Right forelimb (tissue), 1 donor: ENCODE measurements at places on chromosomes 11 and 22.

GRCh38 chr22:35839841-35840301, 122.2 kb downstream of the APOL5 start:
- no peak for DNase-seq

- no peak for DNase-seq
Observed at GRCh38 chr11:99676292-99676691, 655.5 kb downstream of the CNTN5 start.

DNA sequence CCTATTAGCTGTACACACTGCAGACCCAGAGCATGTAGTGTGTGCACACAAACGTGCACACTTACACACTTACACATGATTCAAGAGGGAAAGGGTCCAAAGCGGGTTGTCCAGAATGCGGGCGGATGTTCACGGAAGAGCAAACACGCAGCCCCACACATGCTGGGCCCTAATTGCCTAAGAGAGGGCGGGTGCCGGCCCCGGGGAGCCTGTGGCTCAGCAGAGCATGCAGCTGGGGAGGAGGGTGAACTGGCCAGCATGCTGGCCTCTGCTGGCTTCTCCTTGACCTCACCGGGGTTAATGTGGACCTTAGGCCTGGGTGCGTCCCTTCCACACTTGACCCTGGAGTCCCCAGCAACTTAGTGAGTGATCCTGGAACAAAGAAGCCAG, 816.3 kb downstream of the BRD1 start:
- DNase-seq: no peak

GRCh38 chr22:22955866-22956535, 68.4 kb downstream of the IGLL5 start:
- peak; percentile 70 for DNase-seq

DNA sequence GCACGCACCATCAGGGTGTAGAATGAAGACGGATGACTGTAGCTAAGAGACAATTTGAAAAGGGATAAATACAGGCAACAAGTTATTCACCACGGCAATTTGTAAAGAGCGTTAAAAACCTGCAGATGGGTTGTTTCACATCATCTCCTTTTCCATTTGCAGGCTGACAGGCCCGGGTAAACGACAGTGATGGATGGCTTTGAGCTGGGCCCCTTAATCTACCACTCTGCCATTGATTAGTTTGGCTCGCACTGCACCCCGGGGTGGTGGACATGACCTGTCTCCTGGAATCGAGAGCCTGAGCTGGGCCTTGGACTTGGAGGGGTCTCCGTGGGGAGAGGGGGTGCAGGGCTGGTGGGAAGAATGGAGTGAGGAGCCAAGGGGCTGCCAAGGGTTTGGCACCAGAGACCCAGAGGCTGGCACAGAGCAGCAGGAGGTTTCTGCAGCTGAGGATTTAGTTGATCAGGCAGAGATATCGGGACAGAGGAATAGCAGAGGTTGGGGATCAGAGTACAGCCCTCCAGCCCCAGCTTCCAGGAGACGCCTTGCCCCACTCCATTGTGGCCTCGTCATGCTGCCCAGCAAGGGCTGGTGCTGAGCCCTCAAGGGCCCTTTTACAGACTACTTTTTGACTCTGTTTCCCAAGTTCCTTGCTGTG, 110.6 kb upstream of the NECTIN1 start:
- no peak for DNase-seq

DNA sequence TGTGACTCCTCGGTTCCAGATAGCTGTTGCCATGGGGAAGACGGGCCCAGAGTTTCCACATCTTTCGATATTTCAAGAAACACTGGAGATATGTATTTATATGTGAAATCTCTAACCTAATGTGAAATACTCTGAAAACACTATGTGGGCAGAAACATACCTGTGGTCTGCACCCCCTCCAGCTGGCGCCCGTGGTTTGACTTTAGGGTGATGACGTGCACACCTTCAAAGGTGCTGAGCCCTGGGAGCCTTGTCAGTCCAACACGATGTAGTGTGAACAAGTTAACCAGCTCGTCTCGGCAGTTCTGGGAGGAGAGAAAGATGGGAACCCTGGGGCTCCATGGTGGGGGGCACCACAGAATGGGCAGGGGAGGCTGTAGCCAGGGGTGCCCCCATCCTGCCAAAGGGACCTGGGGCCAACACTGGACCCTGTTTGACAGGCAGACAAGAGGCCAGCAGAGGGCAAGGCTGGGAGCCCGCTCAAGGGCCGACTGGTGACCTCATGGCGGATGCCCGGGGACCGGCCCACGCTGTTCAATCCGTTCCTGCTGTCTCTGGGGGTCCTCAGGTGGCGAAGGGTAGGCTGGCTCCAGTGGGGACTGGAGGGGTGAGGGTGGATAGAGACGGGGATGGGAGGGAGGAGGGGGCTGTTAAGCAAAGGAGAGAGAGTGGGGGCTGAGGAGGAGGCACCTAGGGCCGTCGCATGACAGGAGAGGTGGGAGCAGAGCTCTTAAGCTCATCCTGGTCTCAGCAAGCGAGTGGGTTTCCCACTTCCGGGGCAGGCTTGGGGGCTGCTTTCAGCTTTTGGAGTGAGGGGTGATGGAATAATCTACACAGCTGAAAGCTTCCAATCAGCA, 43.8 kb downstream of the TRIOBP start:
- peak; percentile 58 for DNase-seq

- DNase-seq: no peak
Observed at GRCh38 chr11:106276859-106277436, 199.5 kb downstream of the AASDHPPT start.

DNA sequence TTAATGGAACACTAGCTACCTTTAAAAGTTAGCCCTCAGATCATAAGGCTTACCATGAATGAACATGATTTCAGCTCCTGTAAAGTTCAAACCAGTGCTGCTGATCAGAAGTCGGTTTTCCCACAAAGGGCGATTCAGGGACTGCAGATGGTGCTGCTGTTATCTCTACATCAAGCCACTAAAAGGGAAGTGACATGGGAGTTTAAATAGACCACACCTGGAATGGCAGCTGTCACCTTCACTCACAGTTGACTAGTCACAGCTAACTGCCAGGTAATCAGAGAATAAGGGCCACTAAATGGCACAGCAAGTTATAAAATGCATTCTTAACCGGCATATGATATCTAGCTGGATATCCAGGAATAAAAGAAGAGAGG, 581.1 kb upstream of the ARHGAP42 start:
- DNase-seq: no peak

DNA sequence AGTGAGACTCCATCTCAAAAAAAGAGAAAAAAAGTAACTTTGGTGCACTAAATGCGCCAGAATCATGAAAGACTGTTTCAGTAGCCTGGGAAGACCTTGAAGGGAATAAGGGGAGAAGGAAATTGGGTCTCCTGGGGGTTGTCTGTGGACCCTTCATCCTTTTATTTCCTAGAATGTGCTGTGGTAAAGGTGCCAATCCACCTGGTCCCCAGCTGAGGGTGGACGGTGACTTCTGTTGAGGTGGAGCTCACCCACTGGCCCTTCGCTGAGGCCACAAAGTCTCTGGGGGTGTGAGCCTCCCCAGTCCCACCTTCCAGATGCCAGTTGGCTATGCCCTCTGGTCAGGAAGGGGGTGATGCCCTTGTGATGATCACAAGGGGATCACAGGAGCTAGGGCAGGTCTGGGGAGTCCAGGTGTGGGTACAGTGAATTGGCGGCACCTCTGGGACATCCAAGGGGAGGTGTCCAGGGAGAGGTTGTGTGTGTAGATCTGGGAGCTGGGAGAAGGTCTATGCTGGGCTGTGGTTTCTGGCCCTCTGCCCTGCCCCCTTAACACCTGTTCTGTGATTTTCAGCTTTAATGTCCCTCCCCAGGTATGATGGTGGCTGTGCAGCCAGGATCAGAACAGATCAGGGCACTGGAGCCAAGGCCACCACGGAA, 34.2 kb upstream of the LMO1 start:
- peak; percentile 11 for DNase-seq

DNA sequence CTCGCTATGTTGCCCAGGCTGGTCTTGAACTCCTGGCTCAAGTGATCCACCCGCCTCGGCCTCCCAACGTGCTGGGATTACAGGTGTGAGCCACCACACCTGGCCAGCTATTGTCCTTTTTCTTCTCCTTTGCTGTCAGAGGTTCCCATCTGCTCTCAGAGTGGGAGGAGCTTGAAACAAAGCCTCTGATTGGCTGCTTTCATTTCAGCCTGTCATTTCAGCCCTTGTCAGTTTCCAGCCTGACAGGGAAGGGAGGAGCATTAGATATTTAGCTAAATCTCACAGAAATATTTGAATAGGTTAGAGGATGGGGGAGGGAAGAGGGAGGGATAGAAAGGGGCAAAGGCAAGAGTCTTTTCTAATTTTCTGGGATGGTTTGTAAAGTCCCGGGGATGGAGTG, 8.7 kb downstream of the SLC22A6 start:
- peak; percentile 1 for DNase-seq

DNA sequence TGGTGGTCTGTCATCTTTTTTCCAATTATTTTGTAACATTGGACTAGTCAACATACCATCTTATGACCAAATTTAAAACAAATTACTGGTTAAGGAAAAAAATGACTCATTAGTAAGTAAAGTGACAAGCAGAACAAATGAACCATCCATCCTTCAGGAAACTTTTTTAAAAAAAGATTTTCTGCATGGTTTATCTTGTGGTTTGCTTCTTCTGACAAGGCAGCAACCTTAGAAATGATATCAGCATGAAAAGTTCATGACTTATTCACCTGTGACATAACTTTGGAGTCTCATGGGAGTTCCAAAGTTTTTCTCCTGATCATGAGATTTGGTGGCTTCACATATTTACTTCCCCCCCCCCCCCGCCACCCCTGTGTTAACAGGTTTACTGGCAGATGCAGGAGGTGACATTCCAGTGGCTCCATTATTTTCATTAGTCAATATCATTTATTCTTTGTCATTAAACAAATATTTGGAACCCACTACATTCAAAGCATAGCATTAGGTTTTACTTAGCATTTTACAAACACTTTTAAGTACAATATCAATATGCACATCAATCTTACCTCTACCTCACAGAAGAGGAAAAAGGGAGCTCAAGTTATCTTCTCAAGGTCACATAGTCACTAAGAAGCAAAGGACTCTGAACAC, 40.7 kb downstream of the DCUN1D5 start:
- no peak for DNase-seq

DNA sequence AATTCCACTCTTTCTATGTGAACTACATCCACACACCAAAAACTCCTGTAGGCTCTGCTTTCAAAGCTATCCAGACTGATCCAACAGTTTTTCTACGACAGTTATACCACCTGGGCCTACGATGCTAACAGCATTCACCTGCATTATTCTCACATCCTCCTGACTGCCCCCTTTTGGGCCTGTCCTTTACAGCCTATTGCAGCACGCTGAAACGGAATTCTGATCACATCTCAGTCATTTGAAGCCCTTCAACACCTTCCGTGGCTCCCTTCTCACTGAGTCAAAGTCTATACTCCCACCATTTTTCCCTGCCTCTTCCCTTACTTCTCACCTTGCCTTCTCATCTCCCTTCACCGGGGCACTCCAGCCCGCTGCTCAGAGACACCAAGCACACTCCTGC, 791.3 kb upstream of the KIRREL3 start:
- no peak for DNase-seq

- DNase-seq: no peak
Observed at GRCh38 chr11:32137869-32138268, 47.0 kb downstream of the RCN1 start.

- no peak for DNase-seq
Observed at GRCh38 chr11:118953265-118953664, 2.8 kb upstream of the UPK2 start.

- no peak for DNase-seq
Observed at GRCh38 chr11:120532082-120532831, 20.7 kb downstream of the GRIK4 start.

- no peak for DNase-seq
Observed at GRCh38 chr22:29088809-29089208, 16.0 kb downstream of the KREMEN1 start.

DNA sequence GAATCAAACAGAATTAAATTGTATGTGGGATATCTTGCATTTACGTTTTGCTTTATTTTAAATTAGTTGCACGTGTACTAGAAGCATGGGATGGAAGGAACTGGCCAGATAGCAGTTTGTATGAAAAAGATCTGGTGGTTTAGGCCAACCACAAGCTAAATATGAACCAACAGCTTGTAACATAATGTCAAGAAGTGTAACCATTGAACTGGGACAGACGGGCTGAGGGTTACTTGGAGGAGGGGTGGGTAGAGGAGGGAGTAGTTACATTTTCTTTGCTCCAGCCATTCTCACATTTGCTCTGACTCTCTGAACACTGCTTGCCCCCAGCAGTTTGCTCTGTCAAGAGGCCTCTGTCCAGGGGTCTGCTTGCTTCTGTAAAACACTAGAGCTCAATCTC, 31.7 kb upstream of the CXCR5 start:
- DNase-seq: no peak

GRCh38 chr22:31105282-31105929, 2.0 kb downstream of the SELENOM start:
- DNase-seq: no peak

- DNase-seq: no peak
Observed at GRCh38 chr11:86145439-86146156, 76.7 kb upstream of the PICALM start.

GRCh38 chr22:49930596-49931412, 12.4 kb downstream of the CRELD2 start:
- DNase-seq: no peak

- peak; percentile 11 for DNase-seq
Observed at GRCh38 chr22:43879901-43880540, 11.8 kb downstream of the PNPLA5 start.

- no peak for DNase-seq
Observed at GRCh38 chr11:74462631-74463030, 4.7 kb downstream of the KCNE3 start.

DNA sequence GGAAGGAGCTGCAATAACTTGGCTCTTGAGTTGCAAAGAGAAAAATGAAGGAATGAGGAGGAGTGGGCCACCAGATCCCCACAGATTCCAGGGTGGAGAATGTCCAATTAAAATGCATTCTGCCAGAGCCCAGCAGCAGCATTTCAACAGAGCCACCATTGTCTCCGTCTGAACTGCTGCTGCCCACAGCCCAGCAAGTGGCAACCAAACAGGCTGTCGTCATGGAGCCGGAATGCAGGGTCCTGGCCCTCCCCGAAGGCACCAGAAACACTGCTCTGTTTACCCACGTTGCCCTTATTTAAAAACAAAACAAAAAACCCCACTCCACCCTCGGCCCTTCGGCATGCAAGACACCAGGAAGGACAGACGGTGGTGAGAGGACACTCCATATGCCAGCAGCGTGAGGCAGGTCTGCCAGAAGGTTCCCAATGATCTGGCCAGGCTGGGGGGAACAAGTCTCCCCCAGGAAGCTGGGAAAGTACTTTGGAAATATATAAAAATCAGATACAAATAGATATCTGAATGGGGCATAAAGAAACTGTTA, 32.5 kb downstream of the PLEKHA7 start:
- peak; percentile 58 for DNase-seq

- peak; percentile 49 for DNase-seq
Observed at GRCh38 chr11:132718711-132719671, 813.3 kb downstream of the OPCML start.

- no peak for DNase-seq
Observed at GRCh38 chr11:44434191-44434590, 124.3 kb upstream of the ALX4 start.
